ENCODE measurements at places on chromosomes 6 and 20. TPM values are rescaled to one million over a fixed set of nuclear protein-coding genes. Genes with fewer than 3 reads are reported as not detected.

DEFB124 gene
- total RNA-seq, result not detected

IL20RA gene
- not detected for total RNA-seq

FNDC11 gene
- 0.14 TPM for total RNA-seq

MMP24 gene
- total RNA-seq, result not detected

Data from activated CD8-positive, alpha-beta memory T cell treated with anti-CD3 and anti-CD28 coated beads, Interleukin-2, amount 10 ng/mL, durations not matched to agents 7 days and 5 days (primary cell).